Fibroblast of pulmonary artery (primary cell): ENCODE measurements at places on chromosomes 1 and 21.
A peak's percentile ranks its signal among the peaks of the same experiment; 100 is the strongest.

DNA sequence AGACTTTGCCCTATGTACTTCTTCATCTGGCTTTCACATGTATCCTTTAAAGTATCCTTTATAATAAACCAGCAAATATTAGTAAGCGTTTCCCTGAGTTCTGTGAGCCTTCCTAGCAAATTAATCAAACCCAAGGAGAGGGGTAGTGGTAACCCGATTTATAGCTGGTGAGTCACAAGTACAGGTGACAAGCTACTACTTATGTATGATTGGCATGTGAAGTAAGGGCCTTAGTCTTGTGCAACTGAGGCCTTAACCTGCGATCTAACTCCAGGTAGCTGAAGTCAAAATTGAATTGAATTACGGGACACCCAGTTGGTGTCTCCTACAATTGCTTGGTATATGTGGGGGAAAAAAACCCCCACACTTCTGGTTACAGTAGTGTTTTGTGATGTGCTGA lies 26.0 kb downstream of the SLC16A1 start:
- DNase-seq, result no peak

GRCh38 chr1:58487002-58487401 lies 59.5 kb downstream of the OMA1 start:
- DNase-seq, result no peak

DNA sequence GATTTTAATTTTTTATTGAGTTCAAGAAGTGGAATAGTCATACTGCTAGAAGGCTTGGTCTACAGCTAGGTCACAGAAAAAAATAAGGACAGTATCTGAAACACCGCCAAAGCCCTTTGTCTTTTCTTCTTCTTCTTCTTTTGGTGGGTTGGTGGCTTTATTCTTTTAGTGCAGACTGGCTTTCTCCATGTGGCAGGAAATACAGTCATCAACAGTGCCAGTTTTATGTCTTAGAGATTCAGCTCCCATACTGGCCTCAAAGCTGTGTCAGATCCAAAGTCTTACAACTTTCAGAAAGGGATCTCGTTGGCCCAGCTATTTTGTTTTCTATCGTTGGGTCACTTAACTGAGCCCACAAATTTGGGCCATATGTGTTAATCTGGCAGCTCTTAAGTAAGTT lies 58.2 kb downstream of the FNBP1L start:
- DNase-seq, result no peak

- no peak for DNase-seq
Observed at GRCh38 chr1:200364831-200365230, 45.0 kb downstream of the ZNF281 start.

GRCh38 chr1:183653876-183654451 lies 848 bp upstream of the APOBEC4 start:
- no peak for DNase-seq

- peak; percentile 69 for DNase-seq
Observed at GRCh38 chr1:234969581-234970400, 158.8 kb downstream of the TOMM20 start.

GRCh38 chr1:204336421-204337035 lies 23.2 kb downstream of the PLEKHA6 start:
- DNase-seq, result no peak

- DNase-seq, result no peak
Observed at GRCh38 chr1:5906966-5907365, 85.3 kb downstream of the NPHP4 start.

DNA sequence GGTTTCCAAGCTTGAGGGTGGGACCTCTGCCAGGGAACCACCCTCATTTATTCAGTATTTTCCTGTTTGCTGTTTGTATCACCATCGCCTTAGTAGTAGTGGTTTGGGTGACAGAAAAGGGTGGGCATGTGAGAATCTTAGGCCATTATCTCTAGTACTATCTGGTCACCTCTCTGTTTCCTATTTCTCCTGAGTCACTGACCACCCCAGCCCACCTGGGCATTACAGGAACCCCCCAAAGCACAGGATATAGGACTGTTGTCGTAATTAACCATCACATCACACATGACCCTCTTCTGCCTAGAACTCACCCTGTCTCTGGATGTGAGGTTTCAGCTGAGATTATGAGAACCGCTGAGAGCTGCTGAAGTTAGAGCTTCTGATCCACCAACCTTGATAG lies 60.4 kb downstream of the IL23R start:
- DNase-seq, result no peak

- DNase-seq, result peak; percentile 97
Observed at GRCh38 chr1:201450721-201451291, 18.2 kb downstream of the PHLDA3 start.

DNA sequence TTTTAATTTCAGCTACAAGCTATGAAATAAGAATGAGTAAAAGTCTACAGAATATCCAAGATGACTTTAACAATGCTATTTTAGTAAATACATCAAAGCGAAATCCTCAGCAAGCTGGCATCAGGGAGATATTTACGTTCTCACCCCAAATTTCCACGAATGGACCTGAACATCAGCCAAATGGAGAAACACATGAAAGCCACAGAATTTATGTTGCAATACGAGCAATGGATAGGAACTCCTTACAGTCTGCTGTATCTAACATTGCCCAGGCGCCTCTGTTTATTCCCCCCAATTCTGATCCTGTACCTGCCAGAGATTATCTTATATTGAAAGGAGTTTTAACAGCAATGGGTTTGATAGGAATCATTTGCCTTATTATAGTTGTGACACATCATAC lies 13.7 kb upstream of the CLCA1 start:
- no peak for DNase-seq
